ENCODE measurements at places on chromosomes 1 and 21. TPM values are rescaled to one million over a fixed set of nuclear protein-coding genes. Genes with fewer than 3 reads are reported as not detected.

DMBX1 gene
- total RNA-seq = 0.09 TPM

MFN2 gene
- total RNA-seq = 70.8 TPM

GPR25 gene
- total RNA-seq = 1.0 TPM

CSMD2 gene
- total RNA-seq = 1.2 TPM

RUNX3 gene
- 9.0 TPM for total RNA-seq

F13B gene
- not detected for total RNA-seq

PAX7 gene
- total RNA-seq = not detected

OR2L3 gene
- total RNA-seq = not detected

PHF13 gene
- total RNA-seq = 8.9 TPM

ESRRG gene
- total RNA-seq = 4.5 TPM

SUMO3 gene
- 86.5 TPM for total RNA-seq

HSD11B1 gene
- 6.5 TPM for total RNA-seq

MSH4 gene
- total RNA-seq = 0.34 TPM

CGN gene
- 38.9 TPM for total RNA-seq

CDC42BPA gene
- total RNA-seq = 32.7 TPM

GJB4 gene
- not detected for total RNA-seq

TFF2 gene
- total RNA-seq = not detected

EXTL1 gene
- 0.63 TPM for total RNA-seq

GABRD gene
- 0.74 TPM for total RNA-seq

TNFRSF8 gene
- 1.9 TPM for total RNA-seq

ABCA4 gene
- total RNA-seq = 1.0 TPM

ITLN2 gene
- total RNA-seq = 13.8 TPM

GNPAT gene
- 42.0 TPM for total RNA-seq

PLA2G2A gene
- total RNA-seq = 1.8 TPM

EVA1B gene
- total RNA-seq = 33.5 TPM

All from lung (tissue), 17 donors.